ENCODE measurements at places on chromosomes 7 and 10.

DNA sequence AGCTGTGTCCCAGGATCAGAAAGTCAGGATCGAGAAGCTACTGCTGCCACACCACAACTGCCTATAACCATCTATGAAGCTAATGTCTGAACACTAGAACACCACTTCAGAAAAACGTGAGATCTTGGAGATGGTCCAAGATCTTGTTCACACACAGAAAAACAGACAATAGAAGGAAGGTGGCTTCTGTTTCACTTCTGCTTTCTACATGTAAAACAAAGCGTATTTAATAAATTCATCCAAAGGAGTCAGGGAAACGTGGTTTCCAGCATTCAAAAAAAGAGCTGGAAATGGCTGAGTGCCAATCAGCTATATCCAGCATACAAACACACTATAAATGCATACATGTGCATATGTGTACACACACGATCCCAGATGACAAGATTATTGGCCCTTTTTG lies 70.2 kb upstream of the CCDC71L start:
- DNase-seq: no peak

- no peak for DNase-seq
Observed at GRCh38 chr7:70306173-70306572, 707.9 kb downstream of the AUTS2 start.

GRCh38 chr7:151592868-151593486 lies 73.3 kb upstream of the RHEB start:
- no peak for DNase-seq

DNA sequence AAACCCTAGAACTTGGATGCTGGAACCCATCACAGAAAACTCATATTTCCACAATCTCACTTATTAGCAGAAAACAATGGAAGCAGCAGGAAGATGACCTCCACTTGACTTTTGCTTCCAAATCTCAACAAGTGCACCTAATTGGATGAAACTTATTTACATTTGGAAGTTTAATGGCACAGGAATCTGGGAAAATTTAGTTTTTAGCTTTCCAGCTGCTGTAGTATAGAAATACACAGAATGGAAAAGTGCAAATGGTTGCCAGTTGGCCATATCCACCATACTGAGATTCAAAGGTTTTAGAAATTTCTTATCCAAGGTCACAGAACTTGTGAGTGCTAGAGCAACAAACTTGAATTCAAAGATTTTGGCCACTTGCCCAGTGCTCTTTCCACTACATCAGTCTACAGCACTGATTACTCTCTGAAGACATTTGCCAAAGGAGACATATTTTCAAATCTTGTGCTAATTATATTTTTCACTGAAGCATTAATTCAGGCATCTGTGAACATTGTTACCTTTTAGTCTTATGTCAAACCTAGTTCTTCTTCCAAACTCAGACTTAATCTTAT lies 9.3 kb upstream of the AHR start:
- DNase-seq: no peak

GRCh38 chr7:1101563-1102431 lies 13.9 kb downstream of the GPER1 start:
- DNase-seq: no peak

- no peak for DNase-seq
Observed at GRCh38 chr10:74052994-74053393, 55.1 kb downstream of the VCL start.

Data from stimulated activated CD8-positive, alpha-beta memory T cell treated with anti-CD3 and anti-CD28 coated beads, Interleukin-4, amount 100 ng/mL, for 1 hour (primary cell).